ENCODE measurements at places on chromosomes 7 and 10.

DNA sequence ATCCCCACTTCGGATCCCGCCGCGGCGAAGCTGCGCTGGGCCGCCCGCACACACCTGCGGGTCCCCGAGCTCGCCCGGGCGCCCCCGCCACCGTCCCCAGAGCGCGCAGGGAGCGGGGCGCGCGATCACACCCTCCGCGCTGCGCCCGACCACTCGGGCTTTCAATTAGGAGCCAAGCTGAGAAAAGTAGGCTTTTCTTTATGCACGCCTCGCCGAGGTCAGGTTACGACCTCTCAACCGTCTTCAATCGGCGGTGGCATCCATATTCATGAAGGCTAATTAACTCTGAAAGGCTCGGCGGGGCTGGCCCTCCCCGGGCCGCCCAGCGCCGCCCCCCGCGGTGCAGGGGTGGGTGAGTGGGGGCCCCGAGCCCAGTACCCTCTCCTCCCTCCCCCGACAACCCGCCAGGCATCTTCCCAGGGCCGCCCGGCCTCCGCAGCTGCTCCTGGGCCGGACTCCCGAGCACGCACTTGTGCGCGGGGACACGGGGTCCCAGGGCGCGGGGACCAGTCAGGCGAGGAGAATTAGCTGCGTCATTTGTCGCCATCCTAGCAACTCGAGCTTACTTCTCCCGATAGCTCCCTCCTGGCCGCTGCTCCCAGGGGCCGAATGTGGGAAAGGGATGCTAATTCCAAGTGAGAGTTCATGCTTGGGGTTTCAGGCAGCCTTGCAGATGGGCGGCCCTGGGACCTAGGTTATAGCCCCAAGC lies 155.5 kb upstream of the LYZL2 start:
- DNase-seq, result peak; percentile 6

DNA sequence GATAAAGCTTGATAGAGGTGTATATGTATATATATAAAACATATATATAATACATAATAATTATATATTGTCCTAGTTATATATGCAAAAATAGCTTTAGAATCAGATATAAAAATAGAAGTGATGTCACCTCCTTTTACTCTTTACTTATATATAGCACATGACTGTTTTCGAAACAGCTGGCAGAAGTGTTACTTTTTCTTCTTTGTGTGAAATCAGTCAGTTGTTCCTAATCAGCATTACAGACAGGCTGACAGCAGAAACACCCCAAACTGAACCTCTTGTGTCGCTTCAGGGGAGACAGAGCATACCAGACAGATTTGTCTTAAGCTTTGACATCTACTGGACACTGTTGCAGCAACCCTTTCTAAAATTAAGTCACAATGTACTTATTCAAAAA lies 684.9 kb upstream of the CELF2 start:
- no peak for DNase-seq

GRCh38 chr10:61172182-61172926 lies 228.4 kb upstream of the RHOBTB1 start:
- no peak for DNase-seq

DNA sequence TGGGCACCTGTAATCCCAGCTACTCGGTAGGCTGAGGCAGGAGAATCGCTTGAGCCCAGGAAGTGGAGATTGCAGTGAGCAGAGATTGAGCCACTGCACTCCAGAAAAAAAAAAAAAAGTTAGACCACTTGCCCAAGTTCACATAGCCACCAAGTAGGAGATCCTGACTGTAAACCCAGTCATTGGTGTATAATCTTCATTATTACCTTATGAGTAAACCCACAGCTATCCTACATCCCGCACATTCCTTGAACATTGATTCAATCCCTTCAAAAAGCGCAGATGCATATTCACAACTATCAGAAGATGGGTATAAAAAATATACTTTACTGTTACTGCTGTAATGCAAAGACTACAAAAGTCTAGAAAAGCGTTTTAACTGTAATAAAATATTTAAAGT lies 512.9 kb downstream of the SUGCT start:
- DNase-seq, result no peak

DNA sequence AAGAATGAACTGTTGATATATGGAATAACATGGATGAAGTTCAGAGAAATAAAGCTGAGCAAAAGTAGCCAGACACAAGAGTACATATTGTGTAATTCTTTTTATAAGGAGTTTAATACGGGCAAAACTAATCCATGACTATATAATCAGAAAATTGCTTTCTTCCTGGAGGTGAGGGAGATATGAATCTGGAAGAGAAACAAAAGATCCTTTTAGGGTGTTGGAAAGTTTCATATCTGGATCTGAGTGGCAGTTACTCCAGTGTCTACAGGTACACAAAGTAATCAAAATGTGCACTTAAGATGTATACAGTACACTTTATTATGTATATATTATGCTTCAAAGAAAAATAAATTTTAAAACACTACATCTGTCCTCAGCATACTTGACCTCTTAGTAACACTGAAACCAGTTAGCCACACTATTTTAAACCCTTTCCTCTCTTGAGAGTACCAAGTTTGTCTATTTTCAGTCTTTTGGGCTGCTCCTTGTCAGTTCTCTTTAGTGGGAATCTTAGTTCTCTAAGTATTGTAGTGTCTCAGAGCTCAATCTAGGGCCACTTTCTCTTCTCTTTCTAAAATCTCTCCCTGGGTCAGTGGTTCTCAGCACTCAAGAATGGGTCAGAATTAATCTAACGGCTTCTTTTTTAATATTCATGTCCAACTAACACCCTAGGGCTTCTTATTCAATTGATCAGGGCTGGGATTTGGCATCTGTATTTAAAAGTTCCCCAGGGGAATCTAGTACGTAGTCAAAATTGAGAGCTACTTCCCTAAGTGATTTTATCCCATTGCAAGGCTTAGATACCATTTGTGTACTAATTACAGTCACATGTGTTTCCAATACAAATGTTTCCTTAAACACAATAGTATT lies 4.3 kb upstream of the LIPF start:
- DNase-seq, result no peak

- DNase-seq, result no peak
Measured at GRCh38 chr10:89526358-89526757, 9.0 kb downstream of the SLC16A12 start.

GRCh38 chr10:13054844-13055243 lies 45.1 kb upstream of the OPTN start:
- peak; percentile 3 for DNase-seq

GRCh38 chr7:41029072-41029499 lies 673.8 kb downstream of the INHBA start:
- DNase-seq, result no peak

DNA sequence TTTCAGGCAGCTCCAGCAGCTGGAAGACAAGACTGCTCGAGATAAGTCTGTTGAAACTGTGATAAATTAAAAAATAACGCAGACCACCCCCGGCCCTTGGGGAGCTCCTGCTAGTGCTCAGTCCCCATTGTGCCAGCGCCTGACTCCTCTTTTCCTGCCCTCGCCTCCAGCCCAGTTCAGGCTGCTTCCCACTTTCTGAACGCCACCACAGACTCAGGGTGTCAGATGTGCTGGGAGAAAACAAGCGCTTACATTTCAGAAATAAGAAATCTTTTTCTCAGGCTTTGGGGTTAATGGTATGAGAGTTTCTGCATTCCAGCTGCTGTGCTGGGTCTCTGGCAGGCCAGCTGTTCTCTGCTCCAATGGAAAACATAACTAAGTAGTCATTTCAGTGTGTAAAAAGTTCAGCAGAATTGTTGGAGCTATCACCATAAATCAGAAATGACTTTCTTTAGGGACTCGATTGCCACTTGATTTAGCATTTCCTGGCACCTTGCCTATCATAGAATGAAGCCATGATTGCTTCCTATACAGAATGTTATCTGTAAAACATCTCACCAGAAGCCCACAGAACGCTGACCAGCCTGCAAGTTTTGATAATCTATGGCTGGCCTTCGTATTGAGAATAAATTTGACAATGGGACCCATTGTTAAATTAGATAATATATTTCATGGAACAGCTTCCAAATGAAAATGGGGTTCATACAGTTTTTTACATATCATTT lies 257.0 kb upstream of the ZNF32 start:
- DNase-seq, result no peak

- DNase-seq, result no peak
Measured at GRCh38 chr7:47610506-47611044, 28.7 kb upstream of the TNS3 start.
